ENCODE measurements at places on chromosomes 7 and 10.

DNA sequence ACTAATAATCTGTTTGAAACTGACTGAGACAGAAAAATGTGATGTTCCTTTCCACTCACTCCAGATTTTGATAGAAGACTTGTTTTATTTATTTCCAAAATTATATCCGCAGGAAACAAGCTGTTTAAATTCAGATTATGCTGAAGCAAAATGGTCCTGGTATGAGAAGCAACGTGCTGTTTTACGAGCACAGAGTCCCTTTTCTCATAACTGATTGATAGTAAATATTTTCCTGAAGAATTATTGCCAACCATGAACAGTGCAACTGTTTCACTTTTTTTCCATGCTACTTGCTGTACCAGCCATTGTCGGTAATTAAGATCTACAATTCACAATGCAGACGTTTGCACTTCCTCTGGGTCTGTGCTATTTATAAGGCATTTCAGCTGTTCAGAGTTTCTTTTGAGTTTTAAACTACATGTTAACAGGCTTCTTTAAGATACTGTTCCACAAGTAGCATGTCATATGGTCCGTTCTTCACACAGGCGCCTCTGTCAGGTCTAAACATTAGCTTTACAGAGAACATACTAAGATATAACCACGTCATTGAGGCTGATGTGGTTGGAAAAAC is 103.8 kb downstream of the POLL start:
- DNase-seq: no peak

DNA sequence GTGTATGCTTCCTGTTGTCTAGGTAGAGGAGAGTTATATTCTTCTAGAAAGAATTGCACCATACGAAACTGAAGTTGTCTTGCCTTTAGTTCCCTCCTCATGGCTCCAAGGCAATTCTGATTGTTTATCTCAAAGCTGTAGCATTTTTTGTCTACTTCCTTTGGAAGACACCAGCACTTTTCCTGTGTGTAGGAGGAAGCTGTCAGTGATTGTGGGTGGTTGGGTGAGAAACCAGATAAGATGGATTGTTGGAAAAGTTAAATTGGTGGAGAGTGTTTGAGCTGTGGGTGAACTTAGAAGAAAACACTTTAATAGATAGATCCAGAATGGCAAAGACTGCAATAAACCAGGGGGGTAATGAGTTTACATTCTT is 12.1 kb upstream of the CSTF2T start:
- DNase-seq: no peak

- no peak for DNase-seq
Observed at GRCh38 chr10:52740913-52741675, 31.5 kb downstream of the MBL2 start.

GRCh38 chr10:63711361-63711760 is 190.2 kb downstream of the REEP3 start:
- DNase-seq: no peak

- DNase-seq: no peak
Observed at GRCh38 chr10:69388488-69388887, 28.2 kb downstream of the TACR2 start.

DNA sequence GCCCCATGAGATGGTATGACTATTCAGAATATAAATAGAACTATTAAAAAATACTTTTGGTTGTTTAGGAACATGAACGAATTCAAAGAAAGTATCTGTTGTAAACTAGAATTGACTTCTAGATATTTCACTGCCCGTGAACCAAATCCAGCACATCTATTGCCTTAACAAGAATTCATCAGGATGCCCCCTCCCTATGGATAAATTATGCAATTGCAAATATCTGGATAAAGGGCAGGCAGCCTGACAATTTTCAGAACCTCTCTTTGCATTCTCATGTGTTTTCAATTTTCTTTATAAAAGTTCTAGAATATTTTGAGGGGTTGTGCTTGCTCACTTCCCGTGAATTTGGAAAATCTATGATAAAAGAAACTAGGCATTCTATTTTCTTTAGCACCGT is 822.1 kb upstream of the SORCS1 start:
- DNase-seq: no peak

DNA sequence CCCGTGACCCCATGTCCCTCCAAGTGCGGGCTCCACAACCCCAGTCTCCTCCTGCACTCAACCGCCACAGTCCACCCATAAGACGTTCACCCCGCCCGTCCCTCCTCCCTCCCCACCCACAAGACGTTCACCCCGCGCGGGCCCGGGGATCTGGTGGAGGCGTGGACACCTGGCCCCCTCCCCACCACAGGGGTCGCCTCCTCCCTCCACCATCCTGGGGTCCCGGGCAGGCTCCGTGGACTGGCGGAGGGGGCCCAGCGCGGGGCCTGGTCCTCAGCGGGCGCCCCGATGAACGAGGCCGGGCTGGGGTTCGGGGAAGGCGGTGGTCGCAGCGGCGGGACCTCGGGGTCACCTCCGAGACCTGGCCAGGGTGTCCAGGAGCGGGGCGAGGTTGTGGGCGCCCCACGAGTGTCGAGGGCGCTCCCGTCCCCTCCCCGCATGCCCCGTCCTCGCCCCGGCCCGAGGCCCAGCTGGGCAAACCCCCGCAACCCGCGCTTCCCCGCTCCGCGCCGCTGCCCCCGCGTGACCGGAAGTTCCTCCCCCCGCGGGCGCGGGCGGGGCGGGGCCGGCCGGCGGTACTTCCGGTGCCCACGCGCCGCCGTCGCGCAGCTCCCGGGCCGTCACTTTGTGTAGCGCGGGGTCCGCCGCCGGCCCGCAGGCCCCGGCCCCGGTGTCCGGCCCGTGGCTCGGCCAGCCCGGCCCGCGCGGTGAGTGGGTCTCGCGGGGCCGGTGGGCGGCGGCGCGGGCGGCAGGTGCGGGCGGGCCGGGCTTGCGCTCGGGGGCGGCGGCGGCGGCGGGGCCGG is at the start of gene ZNF316:
TSS of gene ZNF316 (plus strand) at position 578 of the 803 bp plus-strand sequence. CDS start 5,092 bp downstream, outside the sequence.
- peak; percentile 100 for DNase-seq

- no peak for DNase-seq
Observed at GRCh38 chr10:77248104-77248790, 389.4 kb downstream of the KCNMA1 start.

- DNase-seq: no peak
Observed at GRCh38 chr10:36761121-36761520, 364.3 kb upstream of the ANKRD30A start.

DNA sequence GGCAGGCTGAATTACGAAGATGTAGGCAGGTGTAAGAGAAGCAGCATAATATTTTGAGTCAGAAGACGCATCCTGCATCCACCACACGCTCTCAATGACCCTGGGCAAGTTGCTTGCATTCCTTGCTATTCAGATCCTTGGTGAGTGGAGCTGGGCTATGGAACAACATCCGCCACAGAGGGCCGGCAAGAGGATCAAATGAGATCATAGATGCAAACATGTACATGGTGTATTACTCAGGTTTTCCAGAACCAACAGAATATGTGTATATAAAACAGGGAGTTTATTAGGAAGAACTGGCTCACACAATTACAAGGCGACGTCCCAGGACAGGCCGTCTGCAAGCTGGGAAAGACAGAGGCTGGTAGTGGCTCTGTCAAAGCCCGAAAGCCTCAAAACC is 51.5 kb downstream of the ADAM12 start:
- no peak for DNase-seq

GRCh38 chr7:32200646-32201045 is 130.4 kb upstream of the PDE1C start:
- DNase-seq: no peak

DNA sequence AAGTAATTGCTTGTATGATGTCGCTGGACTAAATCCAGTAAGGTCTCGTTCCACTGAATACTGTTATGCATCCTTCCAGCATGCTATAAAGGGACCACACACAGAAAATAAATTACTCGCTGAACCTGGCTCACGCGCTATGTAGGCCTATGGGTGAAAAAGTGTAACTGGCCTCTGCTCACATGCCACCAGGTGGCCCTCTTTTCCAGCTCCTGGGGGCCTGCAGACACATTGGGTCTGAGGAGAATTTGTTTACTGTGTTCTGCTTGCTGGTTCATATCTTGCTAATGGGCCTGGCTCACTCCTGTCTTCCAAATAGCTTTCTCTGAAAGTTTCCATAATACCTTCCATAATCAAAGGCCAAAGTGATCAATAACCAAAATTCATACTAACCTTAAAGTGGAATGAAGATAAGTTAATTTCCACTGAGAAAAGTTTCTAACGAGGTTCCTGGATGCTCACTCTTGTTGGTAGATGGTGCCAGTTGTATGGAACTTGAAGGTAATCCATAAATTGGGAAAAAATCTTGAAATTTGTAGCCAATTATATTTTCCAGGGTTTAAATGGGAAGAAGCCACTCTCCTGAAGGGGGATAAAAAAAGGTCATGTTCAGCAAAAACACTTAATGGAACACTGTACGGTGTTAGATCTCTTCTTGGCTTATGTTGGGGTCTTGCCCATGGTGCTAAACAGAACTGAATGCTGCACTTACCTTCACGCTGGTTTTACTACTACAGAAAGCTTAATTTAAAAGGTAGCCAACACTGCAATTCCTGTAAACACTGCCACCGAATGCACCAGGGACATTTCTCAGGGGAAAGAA is 27.0 kb upstream of the ZPBP start:
- DNase-seq: no peak

DNA sequence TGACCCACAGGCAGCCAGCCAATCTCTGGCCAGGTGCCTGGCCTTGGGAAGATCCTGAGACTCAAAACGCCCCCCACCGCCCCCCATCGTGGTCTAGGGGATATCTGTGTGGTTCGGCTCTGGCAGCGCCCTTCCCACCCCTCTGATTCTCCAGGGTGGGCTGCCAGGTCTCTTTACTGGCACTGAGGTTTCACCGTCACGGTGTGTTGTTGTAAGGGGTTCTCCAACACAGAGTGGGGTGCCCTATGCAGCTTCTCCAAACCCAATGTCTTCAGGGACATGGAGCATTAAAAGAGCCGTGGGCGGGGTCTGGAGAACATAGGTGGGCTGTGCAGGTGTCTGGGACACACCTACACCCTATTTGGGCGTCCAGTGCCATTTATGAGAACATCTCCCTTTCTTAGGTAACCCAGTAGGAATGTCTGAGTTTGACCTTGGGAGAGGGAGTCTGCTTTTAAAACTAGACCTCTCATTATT is 1.5 kb downstream of the MAFK start:
- DNase-seq: no peak

GRCh38 chr10:15106352-15107013 is 9.3 kb downstream of the RPP38 start:
- DNase-seq: no peak

DNA sequence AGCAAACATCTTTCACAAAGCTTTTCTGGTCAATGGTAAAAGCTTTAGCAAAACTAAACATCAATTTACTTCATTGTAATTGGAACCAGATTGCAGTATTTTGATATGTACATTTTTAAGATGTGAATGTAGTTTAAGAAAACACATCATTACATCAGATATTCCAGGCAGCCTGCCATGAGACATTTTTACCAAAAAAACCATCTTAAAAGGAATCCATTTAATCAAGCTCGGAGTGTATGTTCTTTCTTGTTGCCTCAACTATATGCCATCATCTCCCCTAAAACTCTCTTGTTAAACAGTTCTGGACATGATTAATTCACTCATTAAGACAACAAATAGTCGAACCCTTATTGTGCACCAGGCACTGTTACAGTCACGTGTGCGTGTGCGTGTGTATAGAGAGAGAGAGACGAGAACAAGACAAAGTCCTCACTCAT is 97.5 kb downstream of the UBE2H start:
- no peak for DNase-seq

DNA sequence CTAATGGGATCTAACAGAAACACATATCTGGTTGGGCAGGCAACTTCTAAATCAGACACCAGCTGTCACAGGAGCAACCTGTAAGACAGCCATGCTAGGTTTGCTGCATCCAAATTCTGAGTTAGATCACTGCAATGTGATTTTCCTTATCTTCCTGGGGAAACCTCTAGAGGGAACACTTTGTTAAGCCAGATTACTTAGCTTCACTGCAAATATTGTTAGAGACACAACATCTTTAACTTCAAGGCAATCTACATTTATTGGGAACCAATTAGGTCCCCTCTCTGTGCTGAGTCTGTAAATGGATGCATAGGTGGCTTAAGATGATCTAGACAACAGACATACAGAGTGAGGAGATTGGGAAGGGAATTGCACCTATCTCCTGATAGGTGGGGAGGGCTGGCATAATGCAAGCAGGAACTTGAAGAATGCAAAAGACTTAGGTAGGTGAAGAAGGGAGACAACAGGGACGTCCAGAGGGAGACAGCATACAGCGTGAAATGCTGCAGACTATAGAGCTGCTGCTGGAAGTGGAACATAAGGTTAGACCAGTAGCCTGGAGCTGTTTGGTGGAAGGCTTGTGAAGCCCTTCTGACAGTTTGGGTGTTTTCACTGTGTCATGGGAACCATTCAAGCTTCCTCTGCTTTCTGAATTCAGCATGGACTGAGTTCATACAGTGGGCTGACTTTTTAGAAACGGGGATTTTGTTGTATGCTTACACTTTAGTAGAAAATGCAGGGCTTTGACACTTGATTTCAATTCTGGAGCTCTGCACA is 109.8 kb upstream of the ELMO1 start:
- no peak for DNase-seq

DNA sequence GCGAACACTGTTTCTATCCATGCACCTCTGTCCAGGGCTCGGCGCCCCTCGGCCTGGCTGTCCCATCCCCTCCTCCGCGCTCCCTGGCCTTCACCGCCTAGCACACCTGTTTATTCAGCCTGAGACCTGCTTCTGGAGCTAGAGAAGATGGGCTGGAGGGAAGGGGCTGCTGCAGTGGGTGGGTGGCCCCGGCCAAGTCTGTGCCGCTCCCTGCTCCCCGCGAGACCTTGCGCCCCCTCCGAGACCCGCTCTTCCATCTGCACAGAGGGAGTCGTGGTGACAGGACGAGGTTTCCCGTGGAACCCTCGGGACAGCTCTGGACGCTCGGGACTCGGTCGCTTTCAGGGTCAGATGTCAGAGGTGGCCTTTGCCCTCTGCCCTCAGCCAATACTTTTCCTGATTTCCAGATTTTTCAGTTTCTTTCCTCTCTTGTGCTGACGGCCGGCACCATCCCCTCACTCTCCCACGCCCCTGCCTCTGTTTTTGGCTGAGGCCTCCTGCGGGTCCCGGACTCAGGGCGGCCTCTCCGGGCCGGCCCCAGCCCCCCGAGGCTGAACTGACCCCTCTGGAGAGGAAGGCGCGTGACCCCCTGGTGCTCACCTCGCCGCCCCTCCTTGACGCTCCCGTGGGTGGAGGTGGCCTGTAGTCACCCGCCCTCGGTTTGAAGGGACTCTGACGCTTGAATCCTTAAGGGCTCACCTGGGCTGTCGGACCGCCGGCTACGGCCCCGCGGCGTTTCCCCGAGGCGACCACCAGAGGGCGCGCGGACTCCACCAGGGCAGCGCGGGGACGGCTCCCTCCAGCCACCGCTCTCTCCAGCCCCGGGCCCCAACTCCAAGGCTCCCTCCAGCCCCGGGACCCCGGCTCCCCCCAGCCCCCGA is 15.6 kb downstream of the SHH start:
- DNase-seq: peak; percentile 84

DNA sequence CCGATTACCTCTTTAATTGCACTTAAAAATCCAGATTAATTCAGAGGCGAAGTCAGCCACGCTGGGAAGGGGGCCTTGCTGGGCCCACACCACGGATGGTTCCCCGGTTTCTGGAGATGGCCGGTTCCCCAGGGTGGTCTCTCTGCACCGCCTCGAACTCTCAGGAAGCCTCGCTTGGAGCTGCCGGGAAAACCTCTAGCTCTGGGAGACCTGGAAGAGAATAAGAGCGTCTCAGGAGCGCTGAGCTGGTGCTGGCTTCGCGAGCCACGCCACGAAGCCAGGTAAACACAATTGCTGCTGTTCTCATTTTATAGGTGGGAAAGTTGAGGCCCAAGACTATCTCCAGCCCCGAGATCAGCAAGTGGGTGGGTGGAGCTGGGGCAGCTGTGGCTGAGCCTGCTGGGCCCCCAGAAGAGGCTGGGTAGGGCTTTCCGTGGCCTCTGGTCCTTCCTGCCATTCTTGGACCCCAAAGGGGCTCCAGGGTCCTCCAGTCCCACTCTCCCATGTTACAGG is 110.4 kb downstream of the MICALL2 start:
- no peak for DNase-seq

- peak; percentile 39 for DNase-seq
Observed at GRCh38 chr10:121886997-121887622, 40.7 kb downstream of the ATE1 start.

Measured in frontal cortex (tissue), 4 donors.